ENCODE measurements at places on chromosomes 3 and 15.

- DNase-seq = no peak
Measured at GRCh38 chr15:32879980-32880379, 162.2 kb downstream of the GREM1 start.

DNA sequence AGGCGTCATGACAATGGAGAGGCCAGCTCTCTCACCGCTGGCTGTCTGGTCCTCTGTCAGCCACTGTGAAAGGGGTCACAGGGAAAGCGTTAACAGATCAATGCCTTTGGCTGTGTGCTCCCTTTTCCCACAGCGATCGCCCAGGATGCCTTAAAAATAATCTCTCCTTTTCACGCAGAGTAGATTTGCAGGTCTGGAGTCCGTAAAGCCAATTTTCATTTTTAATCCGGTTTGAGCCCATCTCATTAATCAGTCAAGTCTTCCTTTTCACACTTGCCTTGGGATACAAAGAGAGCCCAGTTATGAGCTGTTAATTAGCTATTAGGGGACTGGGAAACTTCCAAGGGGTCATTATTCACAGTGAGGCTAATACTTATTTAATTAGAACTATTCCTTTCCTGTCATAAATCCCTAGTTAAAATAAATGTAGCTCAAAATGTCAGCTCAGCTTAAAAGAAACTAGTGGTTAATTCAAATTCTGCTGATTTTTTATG, 104.3 kb upstream of the RASGRP1 start:
- DNase-seq = no peak

- no peak for DNase-seq
Measured at GRCh38 chr3:15941958-15942357, 144.2 kb upstream of the ANKRD28 start.

DNA sequence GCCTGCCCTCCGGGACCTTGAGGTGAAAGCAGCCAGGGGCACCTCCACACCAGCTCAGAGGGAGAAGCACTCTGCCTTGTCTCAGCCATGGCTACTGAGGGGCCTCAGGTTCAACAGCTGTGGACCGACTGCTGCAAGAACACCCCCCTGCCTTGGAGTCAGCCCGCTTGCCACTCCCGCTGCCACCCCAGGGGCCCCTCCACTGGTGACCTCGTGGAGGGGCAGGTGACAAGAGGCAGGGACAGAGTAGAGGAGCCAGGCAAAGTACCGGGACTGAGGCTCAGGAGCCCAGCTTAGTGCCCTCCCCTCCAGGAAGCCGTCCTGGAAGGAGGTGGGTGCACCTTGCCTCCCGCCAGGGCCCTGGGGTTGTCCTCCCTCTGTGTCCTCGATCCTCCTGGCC, 79.6 kb upstream of the RPL32 start:
- DNase-seq = no peak

GRCh38 chr15:47551079-47551478, 166.2 kb upstream of the SEMA6D start:
- DNase-seq = no peak

GRCh38 chr15:71547011-71547410, 263.3 kb upstream of the NR2E3 start:
- no peak for DNase-seq

DNA sequence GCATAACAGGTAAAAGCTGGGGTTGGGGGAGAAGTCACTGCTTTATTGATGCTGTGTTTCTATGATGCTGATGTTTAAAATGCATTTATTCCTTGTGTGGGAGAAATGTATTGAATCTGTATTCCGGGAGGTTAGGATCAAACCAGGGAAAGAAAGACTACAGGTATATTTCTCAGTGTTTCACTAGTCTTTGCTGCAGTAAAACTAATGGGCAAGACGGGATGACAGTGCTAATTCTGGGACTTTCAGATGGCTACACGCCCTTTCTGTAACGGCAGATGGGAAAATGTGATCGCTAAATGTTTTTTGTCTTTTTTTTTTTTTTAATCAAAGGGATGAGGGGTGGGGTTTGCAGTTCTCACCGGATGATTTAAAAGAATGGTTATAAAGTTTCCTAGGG, 393 bp downstream of the CNTN6 start:
- no peak for DNase-seq

DNA sequence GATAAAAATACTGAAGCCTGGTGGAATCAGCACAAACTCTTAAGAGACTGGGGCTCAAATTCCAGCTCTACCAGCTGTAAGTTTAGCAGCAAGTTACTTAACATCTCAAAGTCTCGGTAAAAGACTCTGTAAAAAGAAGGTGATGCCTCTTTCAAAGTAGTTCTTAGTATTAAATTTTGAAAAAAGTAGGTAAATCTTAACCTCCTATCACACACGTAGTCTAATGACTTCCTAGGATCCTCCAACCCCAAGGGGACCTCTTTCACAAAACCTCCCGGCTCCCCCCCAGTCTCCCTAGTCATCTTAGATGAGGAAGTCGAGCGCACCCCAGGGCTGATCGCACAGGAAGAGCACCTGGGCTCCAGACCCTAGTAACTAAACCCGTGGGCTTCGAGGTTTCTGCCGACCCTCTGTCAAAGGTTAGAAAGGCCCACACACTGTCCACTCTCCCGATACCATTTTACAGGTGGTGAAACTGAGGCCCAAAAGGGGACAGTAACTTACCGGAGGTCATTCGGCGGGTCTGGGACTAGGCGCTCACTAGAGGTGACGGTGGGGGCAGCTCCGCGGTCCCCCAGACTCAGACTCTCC, 427 bp downstream of the MBD4 start:
- DNase-seq = no peak

GRCh38 chr3:143751643-143752178, 96.6 kb downstream of the SLC9A9 start:
- DNase-seq = no peak

DNA sequence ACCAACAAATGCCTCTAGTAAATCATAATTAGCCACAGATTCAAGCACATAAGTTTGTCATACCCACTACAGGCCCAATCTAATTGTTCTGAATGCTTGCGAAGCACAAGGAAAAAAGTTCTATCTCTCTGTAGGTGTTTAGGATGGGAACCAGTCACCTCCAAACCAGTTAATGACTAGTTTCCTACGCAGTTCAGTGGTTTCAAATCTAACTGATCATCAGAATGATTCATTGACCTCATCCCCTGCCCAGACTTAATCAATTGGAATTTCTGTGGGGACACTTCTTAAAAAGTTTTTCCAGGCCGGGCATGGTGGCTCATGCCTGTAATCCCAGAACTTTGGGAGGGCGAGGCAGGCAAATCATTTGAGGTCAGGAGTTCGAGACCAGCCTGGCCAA, 24.3 kb upstream of the MASP1 start:
- DNase-seq = no peak

Measured in NCI-H187 treated with DMSO at 0.1 percent for 48 hours (cell line).